ENCODE measurements at places on chromosomes 11 and 22.
A peak's percentile ranks its signal among the peaks of the same experiment; 100 is the strongest.

GRCh38 chr22:45590262-45590661 is 81.4 kb upstream of the ATXN10 start:
- no peak for DNase-seq

DNA sequence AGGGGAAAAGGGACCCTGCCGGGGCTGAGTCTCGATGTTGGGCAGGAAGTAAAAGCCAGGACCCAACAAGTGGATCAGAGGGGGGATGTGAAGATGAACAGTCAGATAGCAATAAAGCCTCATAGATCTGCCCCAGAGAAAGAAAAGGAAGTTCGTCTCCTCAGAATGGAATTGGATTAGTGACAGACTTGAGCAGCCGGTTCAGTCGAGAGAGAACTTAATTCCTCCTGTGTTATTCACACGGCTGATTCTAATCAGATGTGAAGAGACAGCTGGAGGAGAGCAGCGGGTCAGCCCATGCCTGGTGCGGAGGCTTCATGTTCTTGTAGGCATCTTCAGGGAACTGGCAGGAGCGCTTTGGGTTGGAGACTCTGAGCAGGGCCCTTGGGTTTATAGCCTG is 29.3 kb upstream of the CABP7 start:
- DNase-seq, result peak; percentile 52

DNA sequence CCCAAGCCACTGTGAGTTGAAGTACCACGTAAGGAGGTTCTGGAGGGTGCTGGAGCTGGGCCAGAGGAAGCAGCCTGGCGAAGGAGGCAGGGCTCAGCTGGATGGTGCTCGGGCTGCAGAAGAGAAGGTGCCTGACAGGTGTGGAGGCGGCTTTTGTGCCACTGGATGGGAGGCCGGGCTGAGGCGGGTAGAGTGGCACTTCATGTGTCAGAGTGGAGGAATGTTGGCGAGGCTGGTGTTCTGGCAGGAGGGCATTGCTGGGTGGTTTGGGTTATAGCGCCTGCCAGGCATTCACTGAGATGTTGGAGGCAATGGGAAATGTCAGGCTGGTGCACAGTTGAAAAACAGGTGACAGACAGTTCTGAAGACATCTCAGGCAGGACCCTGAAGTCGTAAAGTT is 24.2 kb downstream of the UBE2L3 start:
- no peak for DNase-seq

GRCh38 chr11:88035271-88035670 is 140.0 kb downstream of the RAB38 start:
- peak; percentile 50 for DNase-seq

- DNase-seq, result peak; percentile 23
Observed at GRCh38 chr11:71240865-71241691, 11.3 kb downstream of the SHANK2 start.

DNA sequence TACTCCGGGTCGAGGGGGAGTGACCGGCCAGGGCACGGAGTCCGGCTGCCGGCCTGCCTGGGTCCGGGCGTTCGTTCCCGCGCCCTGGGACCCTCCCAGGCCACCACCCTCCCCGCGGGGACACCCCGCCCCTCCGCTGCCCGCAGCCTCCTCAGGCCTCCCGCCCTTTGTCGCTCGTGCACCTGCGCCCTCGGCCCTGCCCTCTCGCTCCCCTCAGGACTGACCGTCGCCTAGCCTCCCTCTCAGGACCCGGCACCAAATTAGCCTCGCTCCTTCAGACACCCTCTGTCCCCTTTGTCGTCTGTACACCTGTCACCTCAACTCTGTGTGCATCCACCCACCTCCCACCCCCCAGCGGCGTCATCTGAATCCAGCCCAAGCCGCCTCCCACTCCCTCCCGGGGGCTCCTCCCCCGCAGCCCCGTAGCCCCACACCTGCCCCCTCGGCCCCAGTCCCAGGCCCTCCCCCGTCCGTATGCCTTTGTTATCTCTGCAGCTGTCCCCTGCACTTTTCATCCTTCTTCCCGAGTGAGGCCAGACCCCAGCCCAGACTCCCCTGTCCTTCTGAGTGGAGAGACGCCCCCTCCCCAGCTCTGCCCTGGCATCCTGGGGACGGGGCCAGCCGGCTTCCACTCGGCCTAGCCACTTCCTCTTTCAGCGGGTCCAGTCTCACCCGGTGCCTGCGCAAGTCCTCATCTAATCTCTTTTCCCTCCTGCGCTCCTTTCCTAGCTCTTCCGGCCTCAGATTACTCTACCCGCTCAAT is 643 bp downstream of the TIGD3 start:
- DNase-seq, result no peak

GRCh38 chr11:61168800-61169199 is 7.6 kb upstream of the VPS37C start:
- no peak for DNase-seq

DNA sequence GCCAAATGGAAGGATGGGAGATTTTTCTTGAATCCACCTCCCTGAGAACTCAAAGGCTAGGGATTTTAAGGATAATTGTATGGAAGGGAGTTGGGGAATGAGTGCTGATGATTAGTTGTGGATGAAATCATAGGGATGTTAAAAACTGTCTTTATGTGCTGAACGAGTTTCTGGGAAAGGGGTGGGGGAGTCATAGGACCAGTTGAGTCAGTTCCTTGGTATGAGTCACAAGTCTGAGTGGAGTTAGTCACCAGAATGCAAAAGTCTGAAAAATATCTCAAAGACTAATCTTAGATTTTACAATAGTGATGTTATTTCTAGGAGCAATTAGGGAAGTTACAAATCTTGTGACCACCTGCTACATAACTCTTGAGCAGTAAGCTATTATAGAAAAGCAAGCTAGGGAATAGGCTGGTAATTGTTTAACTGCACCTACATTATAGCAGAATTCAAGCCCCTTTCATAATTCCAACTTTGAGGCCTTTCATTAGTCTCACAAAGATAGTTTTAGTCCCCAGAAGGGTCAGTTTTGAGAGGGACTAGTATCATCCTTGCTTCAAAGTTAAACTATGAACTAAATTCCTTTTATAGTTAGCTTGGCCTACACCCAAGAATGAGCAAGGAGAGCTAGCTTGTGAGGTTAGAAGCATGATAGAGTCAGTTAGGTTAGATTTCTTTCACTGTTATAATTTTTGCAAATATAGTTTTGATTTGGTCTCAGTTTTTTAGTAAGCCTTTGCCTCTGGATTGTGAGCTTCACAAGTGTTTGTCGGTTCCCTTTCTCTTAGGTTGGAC is 668.0 kb downstream of the ETS1 start:
- peak; percentile 91 for DNase-seq

DNA sequence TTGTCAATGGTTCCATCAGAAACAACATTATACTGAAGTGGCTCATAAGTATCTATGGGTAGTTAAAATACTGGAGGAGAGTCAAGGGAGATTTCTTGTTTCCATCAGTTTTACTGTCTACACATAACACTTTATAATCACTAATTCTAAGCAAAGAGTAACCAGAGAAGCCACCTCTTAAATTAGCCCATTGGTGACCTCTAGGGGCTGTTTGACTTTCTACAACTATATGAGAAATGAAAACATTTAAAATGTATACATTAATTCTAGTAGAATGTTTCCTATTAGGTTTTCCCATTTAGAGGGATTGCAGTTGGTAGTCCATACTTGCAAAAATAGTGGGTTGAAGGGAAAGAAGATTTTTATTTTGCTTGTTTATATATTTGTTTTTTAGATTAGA is 504.3 kb downstream of the FAM181B start:
- DNase-seq, result peak; percentile 28

DNA sequence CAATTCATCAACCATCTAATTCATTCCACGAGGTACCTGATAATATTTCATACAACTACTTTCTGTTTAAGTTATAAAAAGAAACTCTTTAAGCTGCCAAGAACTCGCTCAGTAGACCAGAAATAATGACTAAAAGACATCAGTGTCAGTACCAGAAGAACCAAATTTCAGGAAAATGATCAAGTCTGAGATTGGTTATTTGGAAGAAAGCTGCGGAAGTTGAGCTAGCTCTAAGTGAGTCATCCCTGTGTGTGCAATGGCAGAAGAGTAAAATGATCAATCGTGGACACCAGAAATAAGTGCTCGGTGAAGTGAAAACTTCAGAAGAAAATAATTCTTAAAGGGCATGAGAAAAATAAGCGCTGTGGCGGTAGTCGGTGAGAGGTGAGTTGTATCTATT is 933.2 kb upstream of the CHORDC1 start:
- no peak for DNase-seq

DNA sequence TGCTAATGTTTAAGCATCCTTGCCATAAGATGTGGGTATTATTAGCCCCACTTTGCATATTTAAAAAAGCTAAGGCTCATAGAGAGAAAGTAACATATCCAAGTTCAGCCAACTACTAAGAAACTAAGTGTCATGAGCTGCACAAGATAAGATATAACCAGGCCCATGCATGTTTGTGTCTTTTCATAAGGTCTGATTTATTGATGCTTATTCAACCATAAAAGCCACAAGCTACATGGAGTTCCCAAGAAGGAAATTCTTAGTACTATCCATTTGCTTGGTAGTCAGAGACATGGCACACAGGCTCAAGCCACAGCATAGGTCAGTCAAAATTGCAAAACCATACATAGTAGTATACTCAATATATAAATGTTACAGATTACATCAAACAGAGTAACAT is 488.5 kb downstream of the SOX6 start:
- no peak for DNase-seq

GRCh38 chr11:5534046-5534445 is 14.3 kb downstream of the OR52H1 start:
- DNase-seq, result no peak

- DNase-seq, result no peak
Observed at GRCh38 chr11:5878564-5878963, 1.9 kb upstream of the OR52E4 start.

- no peak for DNase-seq
Observed at GRCh38 chr11:30938171-30938570, 352.0 kb upstream of the MPPED2 start.

DNA sequence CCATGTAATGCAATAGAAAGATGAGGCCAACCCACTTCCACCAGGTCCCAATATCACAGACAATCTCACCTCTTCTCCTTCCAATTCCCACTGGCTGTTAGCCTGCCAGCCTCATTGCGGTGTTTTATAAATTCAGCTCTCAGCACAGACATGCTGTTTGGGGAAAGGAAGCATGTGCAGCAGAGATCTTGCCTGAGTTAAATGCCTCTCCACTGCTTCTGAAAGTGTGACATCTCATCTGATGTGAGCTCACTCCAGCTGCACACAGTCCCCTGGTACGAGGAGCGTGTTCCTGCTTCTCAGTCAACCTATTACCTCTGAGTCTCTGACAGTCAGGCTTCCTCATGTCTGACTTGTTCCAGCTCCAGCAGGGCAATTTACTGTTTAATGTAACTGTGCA is 122.7 kb upstream of the GUCY1A2 start:
- DNase-seq, result no peak

GRCh38 chr22:22926370-22927195 is 39.0 kb downstream of the IGLL5 start:
- no peak for DNase-seq

- DNase-seq, result no peak
Observed at GRCh38 chr11:76558473-76558872, 112.1 kb downstream of the LRRC32 start.

- no peak for DNase-seq
Observed at GRCh38 chr22:48318575-48319320, 1508.9 kb downstream of the BRD1 start.

GRCh38 chr11:68848429-68848828 is 6.7 kb upstream of the CPT1A start:
- DNase-seq, result no peak

- DNase-seq, result peak; percentile 39
Observed at GRCh38 chr11:99015634-99016454, 4.9 kb upstream of the CNTN5 start.

GRCh38 chr11:28798286-28798685 is 690.1 kb downstream of the METTL15 start:
- DNase-seq, result no peak

- peak; percentile 71 for DNase-seq
Observed at GRCh38 chr22:21044931-21045584, 688 bp upstream of the LRRC74B start.

Data from fibroblast of upper back skin (primary cell).